ENCODE measurements at places on chromosomes 12 and 14.

GRCh38 chr14:95026851-95027463, 130.4 kb downstream of the DICER1 start:
- no peak for DNase-seq

GRCh38 chr14:74507840-74508239, 14.3 kb downstream of the ISCA2 start:
- DNase-seq = no peak

GRCh38 chr14:99073431-99073830, 198.6 kb downstream of the BCL11B start:
- no peak for DNase-seq

DNA sequence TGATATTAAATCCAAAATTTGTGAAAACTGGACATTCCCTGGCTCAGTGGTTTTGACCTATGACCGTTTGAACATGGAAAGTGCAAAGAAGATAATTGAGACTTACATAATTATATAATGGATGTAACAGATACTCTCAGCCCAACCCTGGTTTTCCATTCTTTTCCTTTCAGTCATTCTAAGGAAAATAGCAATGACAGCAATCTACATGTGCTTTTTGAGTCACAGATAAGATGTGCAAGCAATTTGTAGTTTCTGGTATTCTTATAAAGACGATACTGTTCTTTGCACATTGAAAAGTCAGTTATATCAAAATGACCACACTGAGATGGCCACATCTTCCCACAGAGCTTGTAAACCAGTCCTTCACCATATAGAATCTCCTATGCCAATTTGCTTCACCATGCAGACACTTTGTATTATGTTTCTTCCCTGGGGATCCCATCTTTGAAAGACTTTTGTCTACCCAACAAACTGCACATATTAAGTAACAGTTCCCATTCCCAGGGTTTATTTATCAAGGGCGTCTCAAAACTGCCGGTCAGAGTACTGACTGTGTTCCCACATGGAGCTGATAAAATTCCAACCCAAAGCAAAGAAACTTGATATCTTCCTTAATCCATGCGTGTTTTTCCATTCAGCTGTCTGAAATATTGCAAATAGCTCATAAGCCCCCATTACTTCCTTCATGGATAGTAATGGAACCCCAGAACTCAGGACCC, 34.8 kb downstream of the PLXNC1 start:
- no peak for DNase-seq

DNA sequence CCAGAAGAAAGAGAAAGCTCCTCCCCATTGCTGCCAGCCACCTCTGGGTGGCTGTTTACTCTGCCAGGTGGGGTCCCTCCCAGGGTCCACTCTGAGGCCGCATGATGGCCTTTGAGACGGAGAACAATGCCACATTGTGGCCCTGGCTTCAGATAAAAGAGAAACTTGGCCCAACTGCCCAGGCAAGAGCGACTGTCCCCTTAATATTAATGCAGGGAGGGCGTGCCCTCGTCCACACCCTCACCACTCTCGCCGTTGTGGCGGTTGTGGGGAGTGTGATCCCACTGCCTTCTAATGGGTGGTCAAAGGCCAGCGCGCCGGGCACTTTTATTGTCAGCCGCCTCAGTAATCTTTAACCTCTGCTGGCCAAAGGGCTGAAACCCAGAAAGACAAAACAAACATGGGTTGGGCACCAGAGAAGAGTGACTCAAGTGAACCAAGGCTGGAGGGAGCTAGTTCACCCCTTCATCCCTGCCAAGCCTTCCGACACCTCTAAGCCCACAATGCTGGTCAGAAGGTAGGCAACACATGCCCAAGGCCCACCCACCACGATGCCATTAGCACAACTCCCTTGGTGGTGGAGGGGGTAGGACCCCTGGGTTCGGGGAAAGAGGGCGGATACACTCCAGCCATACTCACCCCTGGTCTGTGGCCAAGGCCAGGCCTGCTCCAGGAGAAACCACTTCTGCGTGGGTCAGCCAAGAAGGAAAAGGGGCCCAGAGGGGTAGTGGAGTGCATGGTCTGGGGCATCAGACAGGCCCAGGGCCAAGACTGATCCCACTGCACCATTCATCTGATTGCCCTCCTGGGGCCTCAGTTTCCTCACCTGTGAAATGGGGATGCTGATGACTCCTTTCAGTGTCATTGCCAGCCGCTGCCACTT, 44.5 kb upstream of the BCL11B start:
- no peak for DNase-seq

DNA sequence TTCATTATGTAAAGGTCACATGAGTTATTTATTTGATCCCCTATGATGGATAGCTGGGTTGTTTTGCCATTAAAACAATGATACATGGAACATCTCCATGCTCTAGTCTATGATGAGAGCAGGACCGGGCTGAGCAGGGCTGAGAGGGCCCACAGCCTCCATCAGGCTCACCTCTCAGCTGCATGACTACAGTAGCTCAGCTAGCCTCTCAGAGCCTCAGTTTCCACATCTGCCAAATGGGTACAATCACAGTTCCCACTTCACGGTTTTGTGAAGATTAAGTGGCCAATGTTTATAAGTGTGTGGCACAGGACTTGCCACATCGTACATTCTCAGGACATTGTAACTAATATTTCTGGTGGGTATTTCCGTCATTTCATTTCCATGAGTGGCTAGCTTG, 19.9 kb upstream of the MYL2 start:
- DNase-seq = no peak

DNA sequence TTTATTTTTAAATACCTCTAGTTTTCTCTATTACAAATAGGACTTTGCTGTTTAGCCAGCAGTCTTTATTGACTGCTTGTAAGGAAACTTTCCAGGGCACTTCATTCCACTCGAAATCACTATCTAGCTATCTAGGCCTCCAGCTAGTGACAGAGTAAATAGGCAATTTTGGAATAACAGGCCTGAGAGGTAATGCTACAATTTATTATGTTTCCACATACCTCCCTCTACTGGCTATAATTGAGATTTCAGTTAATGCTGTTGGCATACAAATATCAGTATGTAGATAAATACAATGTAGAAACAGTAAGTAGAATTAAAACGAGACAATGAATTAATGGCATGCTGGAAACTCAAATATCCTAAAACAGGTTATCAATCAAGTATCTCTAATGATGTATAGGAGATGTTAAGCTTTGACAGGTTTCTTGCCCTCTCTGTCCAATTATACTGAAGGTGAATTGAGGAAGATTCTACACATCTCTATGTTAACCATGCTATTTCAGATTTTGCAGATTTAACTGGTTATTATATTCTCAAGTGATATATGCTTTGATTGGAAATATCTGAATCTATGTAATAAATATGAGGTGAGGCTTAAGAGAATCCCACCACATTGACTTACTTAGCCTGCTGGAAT, 7.2 kb downstream of the DTD2 start:
- no peak for DNase-seq

GRCh38 chr12:38838056-38838850, 67.1 kb downstream of the CPNE8 start:
- no peak for DNase-seq

DNA sequence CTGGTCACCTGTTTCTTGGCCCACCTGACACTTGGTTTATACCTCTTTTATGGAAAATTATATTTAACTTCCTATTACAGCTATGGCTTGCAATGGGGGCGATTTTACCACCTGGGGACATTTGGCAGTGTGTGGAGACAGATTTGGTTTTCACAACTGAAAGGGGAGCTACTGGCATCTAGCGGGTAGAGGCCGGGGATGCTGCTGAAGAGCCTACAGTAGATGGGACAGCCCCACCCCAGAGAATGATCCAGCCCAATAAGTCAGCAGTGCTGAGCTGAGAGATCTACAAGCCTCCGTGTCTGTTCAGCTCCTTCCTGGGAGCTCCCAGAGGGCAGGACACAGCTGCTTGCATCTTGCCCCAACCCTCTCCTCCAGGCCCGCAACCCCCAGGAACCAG, 302.8 kb downstream of the CACNA1C start:
- DNase-seq = no peak

- DNase-seq = no peak
These were observed 31.9 kb downstream of the KCTD10 start for GRCh38 chr12:109445191-109445609.

DNA sequence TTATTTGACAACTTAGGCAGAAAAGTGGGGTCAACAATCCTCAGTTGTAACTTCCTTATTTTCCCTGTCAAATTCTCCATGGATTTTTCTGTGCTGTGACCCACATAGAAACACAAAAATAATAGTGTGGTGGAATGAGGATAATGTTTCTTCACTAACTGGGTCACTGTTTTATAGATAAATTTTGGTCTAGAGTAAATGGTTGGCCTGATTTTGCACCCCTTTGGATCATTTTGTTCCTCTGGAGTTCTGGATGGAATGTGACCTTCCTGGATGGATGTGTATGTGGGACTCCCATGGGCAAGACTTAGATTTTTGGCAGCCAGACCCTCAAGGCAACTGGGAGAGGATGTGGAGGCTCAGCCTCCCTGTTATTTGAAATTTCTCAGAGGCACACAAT, 52.7 kb upstream of the RNU6-8 start:
- DNase-seq = no peak

DNA sequence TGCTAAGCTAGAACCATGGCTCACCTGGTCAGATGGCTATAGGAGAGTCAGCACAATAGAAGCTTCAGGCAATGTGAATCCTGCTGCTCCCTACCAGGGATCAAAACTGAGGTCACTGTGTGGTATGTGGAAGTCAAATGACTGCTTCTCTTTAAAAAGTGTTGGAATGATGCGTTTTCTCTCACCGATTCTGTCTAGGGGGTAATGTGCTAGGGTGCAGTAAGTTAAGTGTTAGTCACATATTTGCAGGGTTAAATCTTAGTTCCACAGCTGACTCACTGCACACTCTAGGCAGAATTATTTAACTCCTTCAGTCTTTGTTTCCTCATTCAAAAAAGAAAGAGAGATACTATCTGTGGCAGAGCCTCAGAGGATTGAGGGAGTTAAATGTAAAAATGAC, 696.6 kb downstream of the DIO2 start:
- DNase-seq = no peak

GRCh38 chr12:110234331-110234751, 46.7 kb upstream of the ATP2A2 start:
- no peak for DNase-seq

DNA sequence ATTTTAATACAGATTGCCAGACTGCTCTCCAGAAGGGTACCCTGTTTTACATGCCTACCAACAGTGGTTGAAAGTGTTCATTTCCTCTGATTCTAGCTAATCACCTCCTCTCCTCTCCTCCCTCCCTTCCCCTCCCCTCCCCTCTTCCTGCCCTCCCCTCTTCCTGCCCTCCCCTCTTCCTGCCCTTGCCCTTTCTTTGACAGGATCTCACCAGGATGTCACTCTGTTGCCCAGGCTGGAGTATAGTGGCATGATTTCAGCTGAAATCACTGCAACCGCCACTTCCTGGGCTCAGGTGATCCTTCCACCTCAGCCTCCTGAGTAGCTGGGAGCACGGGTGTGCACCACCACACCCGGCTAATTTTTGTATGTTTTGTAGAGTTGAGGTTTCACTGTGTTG, 24.7 kb downstream of the APAF1 start:
- no peak for DNase-seq

- no peak for DNase-seq
These were observed 405.4 kb upstream of the MIS18BP1 start for GRCh38 chr14:45658226-45658916.

- no peak for DNase-seq
These were observed 172.2 kb downstream of the PRKD1 start for GRCh38 chr14:29755311-29756018.

- no peak for DNase-seq
These were observed 29.0 kb downstream of the LTBP2 start for GRCh38 chr14:74582910-74583581.

DNA sequence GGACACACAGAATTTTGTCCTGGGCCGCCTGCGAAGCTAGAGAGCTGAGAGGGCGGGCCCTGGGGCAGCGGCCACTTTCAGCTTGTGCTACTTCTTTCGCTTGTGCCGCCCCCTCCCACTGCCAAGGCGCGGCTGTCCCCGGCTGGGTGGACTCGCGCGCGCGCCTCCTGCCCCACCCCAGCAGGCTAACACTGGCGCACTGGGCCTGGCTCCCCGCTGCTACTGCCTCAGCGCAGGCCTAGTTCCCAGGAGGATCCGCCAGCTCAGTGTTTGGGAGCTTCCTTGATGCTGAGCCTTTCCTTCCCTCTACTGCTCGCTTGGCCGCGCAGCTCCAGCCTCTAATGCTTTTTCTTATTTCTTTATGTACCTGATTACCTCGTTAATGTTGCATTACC, 27.4 kb upstream of the METAP2 start:
- no peak for DNase-seq

DNA sequence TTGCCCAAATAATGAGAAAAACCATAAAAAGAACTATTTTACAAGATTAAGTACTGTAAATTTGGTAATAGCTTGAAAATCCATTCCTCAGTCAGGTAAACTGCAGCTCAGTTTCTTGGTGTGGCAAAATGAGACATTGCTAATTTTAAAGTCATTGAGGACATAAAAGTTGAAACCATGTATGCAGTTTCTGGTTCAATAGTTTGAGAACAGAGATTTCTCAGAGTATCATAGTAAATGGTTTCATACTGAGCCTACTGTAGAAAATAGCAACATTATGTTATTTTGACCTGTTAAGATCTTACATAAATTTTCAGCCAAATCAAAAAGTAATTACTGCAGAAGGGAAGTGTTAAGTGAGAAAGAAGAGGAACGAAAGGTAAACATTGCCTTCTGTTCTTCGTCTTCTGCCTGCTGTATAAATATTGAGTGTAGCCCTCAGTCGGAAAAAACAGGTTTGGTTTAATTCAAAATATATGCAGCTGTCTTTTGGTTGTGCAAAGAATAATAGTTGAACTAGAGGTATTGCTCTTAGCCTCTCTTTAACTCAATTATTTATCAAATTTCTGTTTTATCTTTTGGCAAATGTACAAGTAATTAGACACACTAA, 119.6 kb downstream of the SYNE2 start:
- no peak for DNase-seq
